ENCODE measurements at places on chromosomes 7 and 10. TPM values are rescaled to one million over a fixed set of nuclear protein-coding genes. Genes with fewer than 3 reads are reported as not detected.

Gene DPYSL4
- total RNA-seq = 0.16 TPM

Gene HOXA4
- not detected for total RNA-seq

Gene DRGX
- not detected for total RNA-seq

Gene CAMK2G
- 18.9 TPM for total RNA-seq

DNA sequence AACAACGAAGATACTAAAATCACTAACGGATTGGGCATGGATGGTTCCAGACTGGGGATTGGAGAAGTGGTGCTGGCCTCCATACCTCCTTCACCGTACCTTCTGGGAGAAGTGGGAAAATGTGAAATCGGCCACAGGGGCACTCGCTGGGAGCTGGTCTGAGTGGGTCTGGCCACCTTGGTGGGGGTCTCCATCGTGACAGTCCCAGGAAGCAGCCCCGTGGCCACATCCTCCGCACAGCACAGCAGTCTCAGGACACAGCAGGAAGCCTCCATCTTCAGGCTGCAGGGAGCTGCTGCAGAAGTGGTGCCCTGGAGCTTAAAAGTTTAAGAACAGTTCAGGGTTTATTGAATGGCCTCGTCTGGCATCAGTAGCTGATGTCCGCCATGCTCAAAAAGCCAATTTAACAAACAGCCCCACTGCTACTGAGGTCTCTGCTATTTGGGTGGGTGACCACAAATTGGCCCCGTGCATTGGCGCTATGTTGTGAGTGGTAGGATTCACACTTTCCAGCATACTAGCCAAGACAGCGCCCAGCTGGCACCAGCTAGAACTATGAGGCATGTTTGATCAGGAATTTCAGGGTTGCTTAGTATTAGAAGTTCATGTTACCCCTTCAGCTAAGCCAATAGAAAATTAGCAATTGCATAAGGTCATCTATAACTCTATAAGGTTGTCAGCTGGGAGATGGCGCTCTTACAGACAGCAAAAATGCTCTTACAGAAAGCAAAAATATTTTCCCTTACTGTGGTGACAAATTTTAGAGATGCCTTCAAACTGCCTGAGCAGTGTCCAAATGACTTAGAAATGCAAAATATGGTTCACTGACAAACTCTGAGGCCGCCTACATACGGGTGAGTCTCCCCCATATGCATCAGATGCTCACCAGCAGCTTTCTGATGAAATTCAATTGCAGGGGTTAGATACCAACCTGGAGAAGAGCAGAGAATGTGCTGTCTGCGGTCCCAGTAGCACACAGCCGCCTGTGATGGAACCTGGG, 17.0 kb downstream of the PKD1L1 start:
- no peak for DNase-seq

DNA sequence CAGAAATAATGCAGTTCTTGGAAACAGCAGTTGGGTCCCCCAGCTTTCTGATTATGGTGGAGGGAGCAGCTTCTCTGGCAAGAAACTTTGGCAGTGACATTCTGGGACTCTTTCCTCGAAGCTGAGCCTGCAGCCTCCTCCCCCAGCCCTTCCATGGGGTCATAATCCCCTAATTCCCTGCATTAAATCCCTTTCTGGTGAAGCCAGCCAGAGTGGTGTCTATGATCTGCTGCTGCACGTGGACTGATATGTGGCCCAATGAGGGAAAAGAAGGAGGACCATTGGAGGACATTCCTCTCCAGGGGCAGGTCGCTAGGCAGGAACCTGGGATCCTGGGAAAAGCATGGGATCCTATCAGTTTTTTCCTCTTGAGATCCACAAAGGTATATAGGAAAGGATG, 470.5 kb downstream of the RPS24 start:
- no peak for DNase-seq

DNA sequence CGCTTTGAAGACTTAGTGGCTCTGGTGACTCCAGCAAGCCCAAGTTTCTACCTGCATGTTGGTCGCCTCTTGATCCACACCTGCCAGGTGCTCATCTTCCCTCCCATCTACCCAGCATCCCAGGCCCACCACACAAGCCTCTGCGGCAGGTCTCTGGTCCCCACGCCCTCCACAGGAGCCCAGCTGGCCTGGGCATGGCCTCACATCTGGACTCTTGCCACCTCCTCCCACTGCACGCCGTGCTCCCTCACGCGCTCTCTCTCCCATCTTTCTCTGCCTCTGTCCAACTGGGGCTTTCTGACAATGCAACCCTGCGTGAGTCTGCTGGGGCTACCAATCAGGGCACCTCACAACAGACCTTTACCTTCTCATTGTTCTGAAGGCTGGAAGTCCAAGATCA, 50.2 kb upstream of the FGFR2 start:
- no peak for DNase-seq

GRCh38 chr7:105346138-105346537, 42.6 kb downstream of the SRPK2 start:
- no peak for DNase-seq

Data from GM12878 (cell line).